Activated CD8-positive, alpha-beta memory T cell treated with anti-CD3 and anti-CD28 coated beads for 1 hour (primary cell): ENCODE measurements at places on chromosomes 12 and 14.

DNA sequence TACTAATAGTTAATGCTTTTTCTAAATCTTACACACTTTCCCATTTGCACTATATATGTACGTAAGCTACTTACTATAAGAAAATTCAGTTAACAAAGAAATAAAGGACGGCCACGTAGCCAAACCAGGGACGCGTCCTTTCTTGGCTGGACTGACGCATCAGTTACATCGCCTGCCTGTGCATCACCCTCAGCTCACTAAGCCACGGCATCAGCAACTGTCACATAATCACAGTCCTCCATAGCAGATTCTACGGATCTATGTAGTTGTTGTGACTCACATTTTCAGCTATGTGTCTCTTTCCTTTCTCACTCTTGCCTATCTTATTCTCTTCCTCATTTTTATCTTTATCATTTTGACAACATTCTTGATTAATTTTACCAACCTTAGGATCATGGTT, 38.1 kb upstream of the C12orf50 start:
- DNase-seq = no peak

- no peak for DNase-seq
Observed at GRCh38 chr12:58873496-58873895, 46.8 kb downstream of the LRIG3 start.

GRCh38 chr12:110010853-110011723, 11.9 kb downstream of the ANKRD13A start:
- DNase-seq = no peak

DNA sequence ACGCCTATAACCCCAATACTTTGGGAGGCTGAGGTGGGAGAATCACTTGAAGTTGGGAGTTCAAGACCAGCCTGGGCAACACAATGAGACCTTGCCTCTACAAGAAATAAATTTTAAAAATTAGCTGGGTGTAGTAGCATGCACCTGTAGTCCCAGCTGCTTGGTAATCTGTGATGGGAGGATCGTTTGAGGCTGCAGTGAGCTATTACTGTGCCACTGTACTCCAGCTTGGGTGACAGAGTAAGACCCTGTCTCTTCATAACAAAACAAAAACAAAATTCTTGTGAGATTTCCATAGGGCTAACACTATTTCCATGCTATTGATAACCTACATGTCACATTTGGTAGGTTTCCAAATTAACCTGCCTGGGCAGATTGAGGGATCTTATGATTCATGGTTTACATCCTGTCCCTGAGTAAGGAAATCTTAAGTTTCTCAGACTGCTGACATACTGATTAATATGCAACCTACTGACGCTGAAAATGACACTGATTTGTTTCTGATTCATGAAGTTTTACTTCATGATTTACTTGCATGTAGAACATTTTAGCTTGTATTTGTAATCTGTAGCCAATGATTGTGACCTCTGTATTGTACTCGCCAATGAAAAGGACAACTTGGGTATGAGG, 15.9 kb downstream of the ATP6V1D start:
- no peak for DNase-seq

DNA sequence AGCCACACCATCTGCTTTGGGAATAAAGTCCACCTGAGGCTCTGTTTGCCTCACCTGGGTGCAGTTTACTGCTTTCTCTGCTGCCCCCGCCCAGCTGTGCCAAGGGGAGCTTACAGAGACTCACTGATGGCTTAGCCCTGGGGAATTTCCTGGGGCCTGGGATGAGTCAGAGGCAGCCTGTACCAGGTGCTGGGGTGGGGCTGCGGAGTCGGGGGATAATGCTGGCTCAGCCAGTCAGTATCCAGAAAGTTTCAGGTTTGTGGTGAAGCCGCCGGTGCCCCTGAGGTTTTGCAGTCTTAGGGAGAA, 22.3 kb downstream of the PLEKHG3 start:
- no peak for DNase-seq

GRCh38 chr12:102421802-102422583, 58.4 kb downstream of the IGF1 start:
- DNase-seq = no peak

GRCh38 chr12:46686267-46686942, 139.4 kb downstream of the SLC38A4 start:
- no peak for DNase-seq

DNA sequence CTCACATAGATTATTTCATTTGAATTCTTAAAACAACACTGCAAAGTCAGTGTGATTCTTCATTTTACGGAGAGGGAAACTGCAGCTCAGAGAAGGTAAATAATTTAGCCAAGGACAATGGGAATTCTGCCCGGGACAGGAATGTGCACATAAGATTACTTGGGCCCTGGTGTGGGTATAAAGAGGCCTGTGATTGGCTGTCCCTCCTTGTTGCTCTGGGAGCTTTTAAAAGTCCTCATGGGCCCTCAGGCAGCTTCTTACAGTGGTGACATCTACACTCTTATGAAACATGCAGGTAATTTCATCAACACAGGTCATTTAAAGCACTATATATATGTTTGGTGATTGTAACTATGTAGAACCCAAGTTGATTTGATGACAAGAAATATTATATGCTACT, 100.3 kb downstream of the ESR2 start:
- DNase-seq = no peak

DNA sequence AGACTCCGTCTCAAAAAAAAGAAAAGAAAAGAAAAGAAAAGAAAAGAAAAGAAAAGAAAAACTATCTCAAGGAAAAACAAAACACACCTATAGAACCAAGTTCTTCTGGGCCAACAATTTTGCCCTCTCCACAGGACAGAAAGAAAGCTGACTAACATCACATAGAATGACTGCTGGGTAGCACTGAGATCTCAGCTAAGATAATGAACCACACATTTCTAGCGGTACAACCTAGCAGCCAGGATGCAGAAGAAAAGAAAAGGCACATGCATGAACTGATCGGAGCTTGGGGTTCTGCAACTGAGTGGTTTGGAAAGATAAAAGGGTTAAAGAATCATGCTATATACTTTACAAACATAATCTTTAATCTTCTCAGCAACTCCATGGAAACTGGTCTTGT, 19.5 kb downstream of the TMED10 start:
- DNase-seq = no peak

DNA sequence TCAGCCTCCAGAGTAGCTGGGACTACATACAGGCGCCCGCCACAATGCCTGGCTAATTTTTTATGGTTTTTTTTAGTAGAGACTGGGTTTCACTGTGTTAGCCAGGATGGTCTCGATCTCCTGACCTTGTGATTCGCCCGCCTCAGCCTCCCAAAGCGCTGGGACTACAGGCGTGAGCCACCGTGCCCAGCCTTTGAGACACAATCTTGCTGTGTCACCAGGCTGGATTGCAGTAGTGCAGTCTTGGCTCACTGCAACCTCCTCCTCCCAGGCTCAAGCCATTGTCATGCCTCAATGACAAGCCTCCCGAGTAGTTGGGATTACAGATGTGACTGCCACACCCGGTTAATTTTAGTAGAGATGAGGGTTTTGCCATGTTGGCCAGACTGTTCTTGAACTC, 21.3 kb upstream of the STRN3 start:
- no peak for DNase-seq

- DNase-seq = no peak
Observed at GRCh38 chr14:104152246-104152575, 13.8 kb downstream of the KIF26A start.

DNA sequence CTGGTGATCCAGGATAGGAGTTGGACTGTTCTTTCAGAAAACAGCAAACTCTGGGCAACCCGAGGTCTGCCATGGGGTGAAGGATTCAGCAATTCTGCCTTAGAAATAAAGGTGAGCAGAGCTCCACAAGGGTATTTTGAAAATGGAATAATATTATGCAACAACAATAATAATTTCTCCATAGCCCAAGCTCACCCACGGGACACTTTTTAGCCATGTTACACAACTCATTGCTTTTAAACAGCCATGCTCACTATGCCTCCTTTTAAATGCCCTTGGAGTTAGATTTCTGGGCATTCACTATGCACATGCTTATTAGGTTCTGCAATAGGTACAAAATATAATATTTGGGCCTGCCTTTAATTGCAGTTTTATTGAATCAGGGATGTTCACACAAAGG, 37.2 kb downstream of the SLC35F4 start:
- DNase-seq = no peak

GRCh38 chr14:92480856-92481255, 32.7 kb upstream of the RIN3 start:
- no peak for DNase-seq

DNA sequence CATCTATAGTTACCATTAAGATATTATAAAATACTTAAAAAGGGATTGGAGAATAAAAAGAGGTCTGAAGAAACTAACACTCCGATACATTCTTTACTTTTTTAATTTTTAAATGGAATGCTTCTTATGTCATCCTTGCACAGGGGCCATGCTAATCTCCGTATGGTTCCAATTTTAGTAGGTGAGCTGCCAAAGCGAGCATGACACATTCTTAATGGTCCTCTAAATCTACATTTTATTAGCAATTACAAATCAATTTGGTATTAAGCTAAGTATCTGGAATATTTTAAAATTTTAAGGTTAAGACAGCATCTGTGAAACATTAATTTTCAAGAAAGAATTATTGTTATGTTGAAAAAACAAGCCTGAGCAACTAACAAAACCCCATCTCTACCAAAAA, 6.2 kb upstream of the ARID4A start:
- DNase-seq = no peak

DNA sequence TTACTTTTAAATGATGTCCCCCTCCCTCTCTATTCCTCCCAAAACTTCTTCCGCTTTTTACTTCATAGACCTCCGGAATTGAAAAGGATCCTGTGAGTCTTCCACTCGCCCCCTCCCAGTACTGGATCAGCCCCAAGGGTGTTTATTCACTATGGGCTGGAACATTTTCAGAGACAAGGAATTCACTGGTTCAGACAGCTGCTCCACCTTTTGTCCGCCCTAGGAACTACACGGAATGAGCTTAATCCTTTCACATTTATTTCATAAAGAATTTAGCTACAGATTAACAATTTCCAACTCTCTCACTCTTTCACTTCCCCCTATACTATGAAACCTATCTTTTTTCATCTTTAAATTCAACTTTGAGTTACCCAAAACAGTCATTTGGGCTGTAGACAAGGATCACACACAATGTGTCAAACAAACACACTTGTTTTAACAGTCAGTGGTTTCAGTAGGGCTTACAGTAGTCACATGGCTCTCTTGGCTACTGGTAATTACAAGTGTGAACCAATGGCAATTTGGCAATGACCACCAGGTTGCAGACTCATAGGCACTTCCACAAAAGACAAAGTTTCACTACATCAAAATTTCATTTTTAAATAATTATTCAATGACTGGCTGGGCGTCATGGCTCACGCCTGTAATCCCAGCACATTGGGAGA, 20.6 kb downstream of the CNIH1 start:
- no peak for DNase-seq

DNA sequence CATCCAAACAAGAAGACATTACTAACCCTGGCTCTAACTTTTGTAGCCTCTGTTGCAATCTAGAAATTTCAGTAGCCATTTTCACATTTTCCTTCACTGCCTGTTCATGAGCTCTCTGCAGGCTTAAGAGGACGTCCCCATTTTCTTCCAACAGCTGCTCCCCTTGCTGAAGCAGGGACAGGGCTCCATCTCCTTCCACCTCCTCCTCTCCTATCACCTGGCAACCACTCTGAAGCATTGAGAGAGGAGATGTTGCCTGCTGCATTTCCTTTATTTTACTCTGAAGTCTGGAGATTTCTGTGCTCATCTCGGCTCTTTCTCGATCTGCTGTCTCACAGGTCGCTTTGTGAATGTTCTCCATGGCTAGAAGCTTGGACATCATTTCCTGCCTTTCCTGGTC, 73.3 kb downstream of the NIN start:
- DNase-seq = no peak

- no peak for DNase-seq
Observed at GRCh38 chr12:132716356-132716755, 5.7 kb downstream of the PGAM5 start.

- DNase-seq = no peak
Observed at GRCh38 chr12:124559182-124560017, 8.0 kb downstream of the NCOR2 start.

- DNase-seq = peak; percentile 17
Observed at GRCh38 chr14:81219759-81220579, 790 bp downstream of the GTF2A1 start.

- no peak for DNase-seq
Observed at GRCh38 chr14:51398898-51399297, 158.9 kb downstream of the TMX1 start.

DNA sequence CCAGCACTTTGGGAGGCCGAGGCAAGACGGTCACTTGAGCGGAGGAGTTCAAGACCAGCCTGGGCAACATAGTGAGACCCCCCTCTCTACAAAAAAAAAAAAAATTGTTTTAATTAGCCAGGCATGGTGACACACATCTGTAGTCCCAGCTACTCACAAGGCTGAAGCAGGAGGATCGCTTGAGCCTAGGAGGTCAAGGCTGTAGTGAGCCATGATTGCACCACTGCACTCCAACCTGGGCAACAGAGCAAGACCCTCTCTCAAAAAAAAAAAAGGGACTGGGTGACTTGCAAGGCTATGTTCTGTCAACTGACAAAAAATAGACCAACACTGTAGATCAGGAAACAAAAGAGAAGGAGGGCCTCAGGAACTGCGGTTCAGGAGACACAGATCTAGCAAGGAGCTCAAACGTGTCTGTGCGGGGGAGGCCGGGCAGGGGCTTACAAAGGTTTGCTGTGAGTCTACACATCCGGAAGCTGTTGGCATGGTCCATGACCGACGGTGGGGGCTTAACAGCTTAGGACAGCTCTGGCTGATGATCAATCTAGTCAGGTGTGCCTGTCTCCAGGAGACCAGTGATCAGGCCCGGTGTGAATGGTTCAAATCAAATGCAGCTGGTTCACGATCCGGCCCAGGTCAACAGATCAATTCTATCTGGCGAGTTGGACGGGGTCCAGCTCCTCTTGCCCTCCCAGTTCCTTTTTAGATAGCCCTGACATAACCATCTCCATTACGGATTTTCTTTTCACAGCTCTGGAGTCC, 31.7 kb upstream of the INF2 start:
- no peak for DNase-seq

DNA sequence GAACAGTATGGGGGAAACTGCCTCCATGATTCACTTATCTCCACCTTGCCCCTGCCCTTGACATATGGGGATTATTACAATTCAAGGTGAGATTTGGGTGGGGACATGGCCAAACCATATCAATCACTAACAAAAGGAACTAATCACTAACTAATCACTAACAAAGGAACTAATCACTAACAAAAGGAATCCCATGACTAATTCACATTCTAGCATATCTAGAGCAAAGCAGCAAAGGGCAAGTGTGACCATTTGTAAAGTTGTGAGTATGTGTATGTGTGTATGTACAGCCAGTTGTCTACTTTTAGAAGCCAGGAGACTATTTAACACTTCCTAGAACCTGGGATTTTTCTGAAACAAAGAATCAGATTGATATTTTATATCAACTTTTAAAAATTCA, 30.9 kb upstream of the PCED1B start:
- DNase-seq = no peak
